SW 1271 (cell line): ENCODE measurements at places on chromosomes 7 and 10.

DNA sequence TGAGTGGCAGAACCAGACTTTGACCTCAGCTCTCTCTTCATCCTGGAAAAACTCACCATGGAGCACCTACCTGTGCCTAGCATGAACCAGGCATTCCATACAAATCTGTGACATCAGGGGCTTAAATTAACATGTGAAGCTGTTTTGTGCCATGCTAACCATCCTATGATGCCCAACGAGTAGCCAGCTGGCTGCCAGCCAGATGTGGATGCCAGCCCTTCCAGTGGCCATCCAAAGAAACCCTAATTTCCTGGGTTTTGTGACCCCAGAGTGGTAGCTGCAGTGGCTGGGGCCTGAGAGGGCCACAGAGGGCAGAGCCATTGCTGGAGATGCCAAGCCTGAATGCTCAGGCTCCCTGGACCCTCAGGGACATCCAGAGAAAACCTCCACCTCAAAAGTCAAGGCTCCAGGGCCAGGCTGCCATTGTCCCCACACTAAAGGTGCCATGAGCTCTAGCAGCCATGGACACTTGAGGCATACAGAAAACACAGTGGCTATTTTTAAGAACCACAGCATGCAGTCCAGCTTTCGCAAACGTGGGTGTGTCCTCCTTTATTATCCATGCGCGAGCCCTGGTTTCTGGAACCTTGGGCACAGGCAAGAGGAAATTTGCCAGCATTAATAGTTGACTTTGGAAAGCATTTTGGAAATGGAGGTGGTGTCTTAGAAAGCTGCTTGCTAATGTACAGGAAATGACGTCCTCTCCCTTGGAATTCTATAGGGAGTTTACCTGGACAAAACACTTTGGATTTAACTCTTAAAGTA lies 6.0 kb downstream of the CPXM2 start:
- DNase-seq, result no peak

GRCh38 chr10:79053481-79054202 lies 15.1 kb upstream of the ZMIZ1 start:
- no peak for DNase-seq

DNA sequence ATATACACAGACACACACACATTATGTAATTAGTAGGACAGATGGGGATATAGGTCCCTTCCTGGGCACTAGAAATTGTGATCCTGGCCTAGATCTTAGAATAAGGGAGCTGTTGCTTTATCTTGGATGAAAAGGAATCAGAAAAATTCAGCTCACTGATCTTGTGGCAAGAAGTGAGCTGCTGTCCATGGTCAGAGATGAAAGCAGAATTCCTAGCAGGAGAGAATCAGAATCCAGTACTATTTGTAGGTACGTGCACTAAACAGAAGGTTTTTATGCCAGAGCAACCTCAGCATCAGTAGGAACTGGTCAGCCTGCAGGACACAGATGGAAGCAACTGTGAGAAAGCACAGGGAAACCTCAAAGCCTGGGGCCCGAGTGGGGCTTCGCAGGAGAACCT lies 549.2 kb upstream of the POM121L12 start:
- DNase-seq, result no peak

- no peak for DNase-seq
Measured at GRCh38 chr10:21157664-21158063, 260.6 kb upstream of the NEBL start.

DNA sequence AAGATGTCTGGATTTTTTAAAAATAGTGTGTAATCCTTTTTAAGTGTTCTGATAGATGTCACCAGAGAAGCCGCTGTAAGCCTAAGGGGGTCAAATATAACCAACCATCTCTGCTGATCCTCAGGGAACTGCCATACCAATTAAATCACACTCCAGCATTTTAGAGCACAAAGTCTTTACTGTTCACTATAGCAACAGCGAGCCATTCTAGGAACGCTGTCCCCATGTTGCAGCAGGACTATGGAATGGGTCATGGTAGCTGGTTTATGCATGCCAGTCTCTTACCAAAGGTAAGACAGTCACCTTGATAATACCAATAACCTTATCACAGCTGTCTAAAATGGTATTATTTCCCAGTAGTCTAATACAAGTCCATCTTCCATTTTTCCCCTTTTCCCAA lies 33.5 kb downstream of the TRIM24 start:
- no peak for DNase-seq

GRCh38 chr10:9096288-9096687 lies 1041.8 kb downstream of the GATA3 start:
- no peak for DNase-seq

GRCh38 chr7:137439829-137440825 lies 96.6 kb upstream of the PTN start:
- DNase-seq, result no peak

GRCh38 chr7:113283861-113284260 lies 165.5 kb upstream of the SMIM30 start:
- DNase-seq, result no peak

GRCh38 chr7:76065016-76065612 lies 17.2 kb downstream of the MDH2 start:
- no peak for DNase-seq

DNA sequence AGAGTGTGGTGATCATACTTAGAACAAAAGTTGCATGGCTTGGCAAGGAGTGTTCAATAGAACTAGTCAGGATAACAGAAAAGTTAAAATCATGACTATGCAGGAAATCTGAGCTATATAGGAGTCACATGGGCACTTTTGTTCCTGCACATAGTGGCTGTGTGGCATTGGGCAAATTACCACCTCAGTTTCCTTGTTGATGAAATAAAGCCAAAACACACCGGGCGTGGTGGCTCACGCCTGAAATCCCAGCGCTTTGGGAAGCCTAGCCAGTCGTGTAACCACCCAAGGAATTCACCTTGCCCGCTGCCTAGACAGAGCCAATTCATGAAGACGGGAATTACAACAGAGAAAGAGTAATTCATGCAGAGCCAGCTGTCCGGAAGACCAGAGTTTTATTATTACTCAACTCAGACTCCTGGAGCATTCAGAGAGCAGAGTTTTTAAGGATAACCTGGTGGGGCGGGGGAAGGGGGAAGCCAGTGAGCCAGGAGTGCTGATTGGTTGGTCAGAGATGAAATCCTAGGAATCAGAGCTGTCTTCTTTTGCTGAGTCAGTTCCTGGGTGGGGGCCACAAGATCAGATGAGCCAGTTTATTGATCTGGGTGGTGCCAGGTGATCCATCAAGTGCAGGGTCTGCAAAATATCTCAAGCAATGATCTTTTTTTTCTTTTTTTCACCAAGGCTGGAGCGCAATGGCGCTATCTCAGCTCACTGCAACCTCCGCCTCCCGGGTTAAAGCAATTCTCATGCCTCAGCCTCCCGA lies 6.4 kb upstream of the MKRN1 start:
- no peak for DNase-seq

DNA sequence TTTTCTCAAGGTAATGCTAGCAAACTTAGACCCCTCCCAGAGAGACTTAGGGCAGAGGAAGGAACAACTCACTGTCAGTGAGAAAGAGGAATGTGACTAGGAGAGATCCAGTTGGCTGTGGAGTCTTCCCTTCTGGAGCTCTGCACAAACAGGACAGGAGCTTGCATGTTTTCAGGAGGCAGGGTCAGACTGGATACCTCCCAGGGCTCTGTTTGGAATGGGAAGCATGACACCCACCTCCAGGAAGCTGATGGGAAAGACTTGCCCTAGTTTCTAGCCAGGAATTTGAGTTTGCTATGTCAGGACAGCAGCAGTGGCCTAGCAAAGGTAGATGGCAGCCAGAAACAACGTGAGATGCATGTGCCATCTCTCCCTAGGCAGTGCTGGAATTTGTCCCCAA lies 40.6 kb downstream of the GHRHR start:
- no peak for DNase-seq

DNA sequence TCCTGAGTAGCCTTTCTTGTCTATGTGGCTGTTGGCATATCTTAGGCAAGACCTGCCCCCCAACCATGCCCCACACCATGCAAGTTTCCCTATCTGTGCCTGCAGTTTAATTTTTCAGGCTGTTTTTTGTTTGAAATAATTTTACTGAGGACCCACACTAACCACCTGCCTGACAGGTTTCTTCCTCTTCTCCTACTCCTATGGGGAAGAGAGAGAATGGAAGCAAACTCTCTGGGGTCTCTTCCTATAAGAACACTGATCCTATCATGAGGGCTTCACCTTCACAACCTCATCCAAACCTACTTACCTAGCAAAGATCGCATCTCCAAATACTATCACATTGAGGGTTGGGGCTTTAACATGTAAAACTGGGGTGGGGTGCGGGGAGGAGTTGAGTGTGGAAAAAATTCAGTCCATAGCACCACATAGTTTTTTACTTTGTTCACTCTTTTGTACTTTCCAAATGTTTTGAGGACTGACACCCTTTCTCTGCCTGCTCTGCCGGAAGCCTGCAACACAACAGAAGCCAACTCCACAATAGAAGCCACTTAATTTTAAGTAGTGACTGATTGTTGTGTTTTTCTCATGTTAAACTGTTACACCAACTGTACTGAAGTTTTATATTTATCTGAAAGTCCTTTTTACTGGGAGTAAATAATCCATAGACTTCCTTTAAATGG lies 67.2 kb upstream of the CSTF2T start:
- DNase-seq, result no peak

DNA sequence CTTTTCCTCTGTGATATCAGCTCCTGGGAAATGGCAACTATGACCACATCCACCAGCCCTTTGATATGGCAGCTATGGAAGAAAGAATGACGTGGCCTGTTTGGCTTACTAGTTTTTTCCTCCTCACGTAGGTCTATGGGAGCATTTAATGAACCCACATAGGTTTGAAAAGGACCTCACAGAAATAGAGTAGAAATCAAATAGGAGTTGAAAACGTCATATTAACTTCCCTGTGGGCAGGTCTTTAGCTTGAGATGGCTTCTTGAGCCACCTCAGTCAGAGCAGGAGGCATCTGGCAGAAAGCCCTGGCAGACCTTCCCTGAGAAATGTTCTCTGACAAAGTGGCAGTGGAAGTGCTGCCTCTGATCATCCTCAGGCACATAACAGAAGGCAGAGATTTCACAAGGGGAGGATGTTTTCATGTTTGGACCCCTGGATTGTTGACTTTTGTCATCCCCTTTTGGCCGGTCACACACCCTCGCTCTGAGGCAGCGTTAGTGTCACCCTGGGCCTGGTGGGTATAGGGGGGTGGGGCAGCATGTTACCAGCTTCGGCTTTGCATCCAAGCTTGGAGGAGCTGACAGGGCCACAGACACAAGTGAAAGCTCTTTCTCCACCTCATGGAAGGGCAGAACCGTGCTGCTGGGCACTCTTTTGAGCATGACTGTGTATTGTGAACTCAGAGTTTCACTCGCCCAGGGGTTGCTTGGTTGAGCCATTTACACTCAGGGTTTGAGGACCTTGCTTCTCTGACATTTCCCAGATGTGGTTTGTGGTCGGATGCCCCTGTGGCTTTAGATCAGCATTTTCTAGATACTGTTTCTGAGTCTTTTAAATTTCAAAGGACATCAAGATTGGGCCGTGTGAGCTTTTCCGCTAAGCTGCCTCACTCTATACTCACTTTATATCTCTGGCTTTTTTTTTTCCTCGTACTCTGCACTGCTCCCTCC lies 184.2 kb downstream of the STK31 start:
- no peak for DNase-seq

DNA sequence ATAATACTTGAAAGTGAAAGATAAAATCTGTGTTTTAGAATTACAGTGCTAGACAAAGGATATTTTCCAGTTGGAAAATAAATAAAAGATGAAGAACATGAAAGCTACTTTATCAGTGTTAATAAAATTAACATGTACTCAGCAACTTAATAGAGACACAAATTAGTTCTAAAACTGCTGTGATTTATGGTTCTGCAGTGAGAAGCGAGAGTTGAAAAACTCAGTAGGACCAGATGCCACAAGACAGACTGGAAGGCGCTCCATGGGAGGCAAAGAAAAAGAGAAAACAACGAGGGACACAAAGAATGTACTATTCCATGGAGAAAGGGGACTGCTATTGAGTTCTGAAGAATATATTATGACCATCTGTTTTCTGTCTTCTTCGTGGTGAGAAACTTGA lies 590.4 kb downstream of the PHTF2 start:
- DNase-seq, result no peak

GRCh38 chr10:7428673-7429350 lies 18.0 kb upstream of the SFMBT2 start:
- no peak for DNase-seq

- no peak for DNase-seq
Measured at GRCh38 chr7:123979876-123980275, 53.0 kb downstream of the TMEM229A start.

DNA sequence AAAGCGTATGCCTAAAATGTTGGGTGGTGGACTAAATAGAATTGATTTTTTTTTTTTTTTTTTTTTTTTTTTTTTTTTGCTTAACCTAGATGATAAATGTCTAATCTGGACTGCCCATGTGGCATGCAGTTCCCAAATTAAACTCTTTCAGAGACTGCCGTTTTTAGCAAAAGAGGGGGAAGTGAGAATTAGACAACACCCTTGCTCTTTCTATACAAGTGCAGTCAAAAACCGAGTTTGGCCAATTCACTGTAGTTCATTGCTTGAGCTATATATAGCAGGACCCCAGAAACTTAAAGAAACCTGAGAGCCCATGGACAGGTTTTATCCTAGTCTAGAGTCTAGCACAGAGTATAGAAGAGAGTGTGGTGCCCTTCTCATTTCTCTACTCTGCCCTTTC lies 141.9 kb downstream of the GRM3 start:
- DNase-seq, result no peak

DNA sequence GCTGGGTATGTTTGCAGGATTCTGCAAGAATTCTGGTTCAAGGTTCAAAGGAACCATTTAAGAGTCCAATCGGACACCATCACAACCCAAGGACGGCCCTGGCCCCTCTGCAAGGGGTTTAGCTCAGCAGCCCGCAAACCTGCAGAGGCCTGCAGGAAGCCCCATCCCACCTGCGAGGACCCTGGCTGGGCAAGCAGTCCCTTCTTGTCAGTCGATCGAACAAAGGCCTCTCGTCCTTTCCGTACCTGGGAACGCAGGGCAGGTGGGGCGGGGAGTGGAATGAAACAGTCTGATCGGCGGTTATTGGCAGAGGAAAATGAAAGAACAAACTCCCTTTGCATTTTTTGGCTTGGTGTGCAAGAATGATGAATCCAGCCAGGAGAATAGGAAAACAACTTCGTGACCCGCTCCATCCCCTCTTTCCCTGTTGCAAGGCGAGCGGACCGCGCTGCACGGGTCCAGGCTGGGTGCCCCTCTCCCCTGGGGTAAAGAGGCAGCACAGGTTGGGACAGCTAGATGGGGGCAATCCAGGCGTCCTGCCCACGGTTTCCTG lies 73.7 kb downstream of the INSIG1 start:
- DNase-seq, result no peak

- DNase-seq, result no peak
Measured at GRCh38 chr7:48300301-48300700, 129.0 kb downstream of the ABCA13 start.

- no peak for DNase-seq
Measured at GRCh38 chr10:85492684-85493083, 873.9 kb downstream of the GRID1 start.

- DNase-seq, result no peak
Measured at GRCh38 chr7:85454904-85455303, 268.0 kb upstream of the SEMA3D start.

DNA sequence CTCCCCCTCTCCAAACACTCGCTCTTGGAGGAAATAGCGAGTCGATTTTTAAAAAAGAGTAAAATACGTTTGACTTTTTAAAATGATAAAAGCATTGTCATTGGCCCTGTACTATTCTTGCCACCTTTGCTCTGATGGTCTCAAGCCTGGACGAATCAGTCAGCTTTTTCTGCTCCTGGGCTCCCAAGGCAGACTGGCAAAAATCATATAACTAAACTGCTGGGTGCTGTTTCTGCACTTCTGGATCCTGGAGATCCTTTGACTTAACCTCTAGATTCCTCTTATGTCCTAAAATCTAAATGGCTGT lies 1.8 kb downstream of the TPST1 start:
- no peak for DNase-seq
